Ecto neural progenitor cell (in vitro differentiated cells): ENCODE measurements at places on chromosomes 6 and 20.
A peak's percentile ranks its signal among the peaks of the same experiment; 100 is the strongest.

GRCh38 chr20:12077875-12078274 is 160.2 kb downstream of the BTBD3 start:
- no peak for DNase-seq

DNA sequence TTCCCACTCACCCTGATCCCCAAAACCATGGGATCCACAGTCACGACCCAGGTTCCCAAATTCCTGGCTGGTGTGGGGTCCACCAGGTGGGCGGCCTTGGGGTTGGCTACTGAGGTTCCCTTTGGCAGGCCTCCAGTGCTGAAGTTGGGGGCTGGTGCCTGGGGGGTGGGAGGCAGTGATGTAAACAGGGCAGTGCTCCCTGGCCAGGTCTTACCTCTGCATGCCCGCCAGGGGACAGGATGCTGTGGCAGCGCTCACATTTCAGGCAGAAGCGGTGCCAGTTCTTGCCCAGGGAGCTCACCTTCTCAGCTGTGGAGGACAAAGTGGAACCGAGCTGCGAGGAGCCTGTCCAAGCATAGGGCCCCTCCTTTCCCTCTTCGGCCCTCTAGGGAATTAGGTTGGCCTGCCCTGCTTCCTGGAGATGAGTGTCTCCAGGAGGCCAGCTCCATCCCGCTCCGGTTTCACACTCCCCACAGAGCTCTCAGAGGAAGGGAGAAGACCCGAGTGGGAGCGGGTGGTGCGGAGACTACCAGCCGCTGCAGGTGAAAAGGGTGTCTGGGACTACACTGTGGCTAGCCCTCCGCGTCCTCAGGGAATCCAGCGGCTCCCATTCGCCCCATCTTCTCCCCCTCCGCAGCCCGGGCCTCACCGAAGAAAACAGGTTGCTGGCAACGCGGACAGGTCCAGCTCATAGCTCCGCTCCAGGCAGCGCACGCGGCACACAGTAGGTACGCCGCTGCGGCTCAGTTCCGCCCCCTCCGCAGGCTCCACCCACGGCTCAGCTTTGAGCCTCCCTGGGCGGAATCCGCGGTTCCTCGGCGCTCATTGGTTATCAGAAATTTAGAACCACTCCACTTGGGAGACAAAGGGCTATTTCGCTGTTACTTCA is at the start of gene CRIP3:
Gene CRIP3 (minus strand): TSS at position 726 of the 889 bp plus-strand sequence. CDS start 34 bp downstream, at position 692.
- DNase-seq: peak; percentile 83

- DNase-seq: peak; percentile 22
These were observed 78.5 kb upstream of the EYA2 start for GRCh38 chr20:46816097-46816496.

DNA sequence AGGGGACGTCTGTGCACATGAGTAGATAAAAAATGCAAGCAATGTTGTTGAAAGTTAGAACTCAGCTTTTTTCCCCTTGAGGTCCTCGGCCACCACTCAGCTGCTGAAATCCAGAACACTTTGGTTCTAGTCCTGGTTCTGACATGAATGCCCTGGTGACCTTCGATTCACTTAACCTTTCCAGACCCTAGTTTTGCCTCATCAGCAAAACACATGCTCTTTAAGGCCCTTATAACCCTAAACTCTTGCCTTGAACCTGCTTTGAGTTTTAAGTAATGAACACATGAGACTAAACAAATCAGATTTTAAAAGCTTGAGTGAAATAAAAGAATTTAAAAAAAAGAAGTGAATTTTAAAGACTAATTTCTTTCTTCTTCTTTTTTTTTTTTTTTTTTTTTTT is 33.4 kb downstream of the BMP6 start:
- DNase-seq: no peak

GRCh38 chr20:47455133-47456040 is 46.3 kb upstream of the NCOA3 start:
- DNase-seq: no peak

GRCh38 chr6:51049983-51050877 is 231.6 kb downstream of the TFAP2B start:
- no peak for DNase-seq

GRCh38 chr20:59439243-59439642 is 138.8 kb downstream of the EDN3 start:
- no peak for DNase-seq

GRCh38 chr6:18748314-18748713 is 361.2 kb downstream of the RNF144B start:
- peak; percentile 54 for DNase-seq

- DNase-seq: no peak
These were observed 192.2 kb upstream of the LRFN2 start for GRCh38 chr6:40779409-40779808.

DNA sequence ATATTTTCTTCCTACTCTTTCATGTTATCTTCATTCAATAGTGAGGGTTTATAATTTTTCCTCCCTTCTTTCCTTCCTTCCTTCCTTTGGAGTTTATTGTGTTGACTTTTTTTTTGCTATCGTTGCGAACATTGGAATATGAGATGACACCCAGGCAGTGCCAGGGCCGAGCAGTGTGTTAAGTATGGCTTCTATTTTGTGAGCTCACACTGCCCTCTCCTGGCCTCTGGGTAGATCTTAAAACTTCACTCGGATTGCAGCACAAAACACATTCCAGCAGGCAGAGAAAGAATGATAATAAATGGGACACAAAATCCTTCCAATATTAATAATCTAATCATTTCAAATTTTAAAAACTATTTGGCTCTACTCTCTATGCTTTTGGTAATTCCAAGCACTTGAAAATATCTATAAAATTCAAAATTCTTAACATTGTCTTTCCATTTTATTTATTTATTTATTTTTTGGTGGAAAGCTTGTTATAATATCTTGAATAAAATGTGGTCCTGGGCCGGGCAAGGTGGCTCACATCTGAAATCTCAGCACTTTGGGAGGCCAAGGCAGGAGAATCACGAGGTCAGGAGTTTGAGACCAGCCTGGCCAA is 147.4 kb upstream of the OLIG3 start:
- DNase-seq: peak; percentile 68

DNA sequence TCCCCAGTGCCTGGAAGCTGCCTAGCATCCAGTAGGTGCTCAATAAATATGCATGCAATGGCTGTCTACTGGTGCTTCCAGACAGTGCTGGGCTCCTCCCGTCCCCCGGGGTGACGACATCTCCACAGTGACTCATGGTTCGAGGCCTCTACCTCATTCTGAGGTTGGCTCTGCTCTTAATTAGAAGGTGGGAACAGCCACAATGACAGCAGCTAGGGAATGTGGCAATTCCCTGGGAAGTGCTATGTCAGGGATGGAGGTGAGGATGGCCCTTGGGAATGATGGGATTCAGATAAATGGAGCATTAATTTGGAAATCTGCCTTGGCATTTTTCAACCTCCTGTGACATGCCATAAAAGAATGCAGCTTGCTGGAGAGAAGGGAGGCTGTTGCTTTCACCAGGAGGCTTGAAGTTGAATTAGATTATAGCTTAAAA is 43.5 kb upstream of the NFATC2 start:
- DNase-seq: no peak

DNA sequence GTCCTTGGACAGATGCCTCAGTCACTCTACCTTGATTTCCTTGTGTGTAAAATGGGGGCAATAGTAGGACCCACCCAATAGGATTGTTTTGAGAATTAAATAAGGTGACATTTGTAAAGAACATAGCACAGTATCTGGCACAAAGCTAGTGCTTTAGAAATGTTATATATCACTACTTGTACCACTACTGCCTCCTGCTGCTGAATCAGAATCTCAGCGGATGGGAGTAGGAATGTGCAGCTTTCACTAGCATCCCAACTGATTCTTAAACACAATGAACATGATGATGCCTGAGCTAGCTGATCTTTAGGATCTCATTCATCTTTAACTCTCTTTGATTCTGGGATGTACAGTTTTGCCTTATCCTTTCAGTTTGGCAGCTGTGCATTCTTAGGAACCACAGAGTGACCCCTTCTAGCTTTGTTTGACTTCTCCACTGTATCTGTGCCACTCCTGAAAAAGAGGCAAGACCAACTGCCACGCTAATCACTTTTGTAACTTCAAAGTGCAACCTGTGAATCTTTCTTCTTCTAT is 7.2 kb downstream of the PBOV1 start:
- DNase-seq: no peak

DNA sequence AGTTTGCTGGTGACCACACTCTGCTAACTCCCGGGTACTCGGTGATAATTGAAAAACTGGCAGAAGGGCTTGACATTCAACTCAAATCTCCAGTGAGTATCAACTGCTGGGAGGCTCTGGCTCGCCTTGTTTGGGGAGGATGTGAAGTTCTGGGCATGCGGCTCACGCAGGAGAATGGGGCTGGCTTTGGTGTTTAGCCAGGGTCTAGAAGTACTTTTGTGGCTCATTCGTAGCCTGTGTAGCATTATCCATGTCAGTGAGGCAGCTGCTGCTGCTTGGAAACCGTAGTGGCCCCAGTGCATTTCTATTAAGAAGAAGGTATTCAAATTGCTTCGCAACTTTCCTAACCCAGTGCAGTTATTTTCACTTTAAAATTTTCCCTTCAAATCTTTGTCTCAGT is 52.2 kb downstream of the KDM1B start:
- DNase-seq: no peak

- no peak for DNase-seq
These were observed 1226.8 kb upstream of the CITED2 start for GRCh38 chr6:140601021-140601808.

DNA sequence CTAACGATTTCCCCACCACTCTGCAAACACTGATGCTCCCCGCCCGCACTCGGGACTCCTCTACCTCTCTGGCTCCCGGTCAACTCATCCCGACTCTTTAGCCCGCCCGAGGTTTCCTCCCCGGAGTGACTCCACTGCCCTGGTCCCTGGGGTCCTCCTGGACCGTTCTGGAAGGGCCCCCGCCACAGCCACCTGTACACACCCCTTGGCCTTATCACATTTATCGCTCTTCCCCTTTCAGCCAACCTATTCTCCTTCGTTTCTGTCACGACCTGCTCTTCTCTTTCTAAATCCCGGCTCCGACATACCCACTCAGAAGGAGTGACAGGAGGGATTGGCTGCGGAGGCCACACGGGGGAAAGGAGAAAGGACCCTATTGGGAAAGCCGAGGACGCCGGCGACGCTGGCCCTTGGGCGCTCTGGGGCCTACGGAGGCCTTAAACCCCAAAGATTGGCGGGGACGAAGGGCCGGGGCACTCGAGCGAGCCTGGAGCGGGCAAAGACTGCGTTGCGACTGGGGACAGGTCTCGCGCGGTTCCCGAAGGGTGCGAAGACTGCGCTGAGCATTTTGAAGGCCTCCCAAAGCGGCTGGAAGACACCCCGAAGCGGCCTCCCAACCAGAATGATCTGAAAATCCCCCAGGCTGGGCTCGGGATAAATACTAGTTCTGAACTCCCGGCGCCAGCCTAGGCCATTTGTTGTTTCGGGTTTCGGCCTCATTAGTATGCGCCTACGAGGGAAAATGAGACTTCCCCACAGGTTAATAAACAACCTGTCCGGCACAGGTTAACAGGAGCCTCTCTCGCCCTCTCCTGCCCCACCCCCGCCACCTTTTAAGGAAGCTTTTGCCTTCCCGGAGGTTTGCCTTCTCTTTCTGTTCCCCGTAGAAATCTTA is 9.2 kb downstream of the SIM1 start:
- peak; percentile 66 for DNase-seq

GRCh38 chr6:8831366-8832152 is 396.2 kb upstream of the SLC35B3 start:
- DNase-seq: no peak

DNA sequence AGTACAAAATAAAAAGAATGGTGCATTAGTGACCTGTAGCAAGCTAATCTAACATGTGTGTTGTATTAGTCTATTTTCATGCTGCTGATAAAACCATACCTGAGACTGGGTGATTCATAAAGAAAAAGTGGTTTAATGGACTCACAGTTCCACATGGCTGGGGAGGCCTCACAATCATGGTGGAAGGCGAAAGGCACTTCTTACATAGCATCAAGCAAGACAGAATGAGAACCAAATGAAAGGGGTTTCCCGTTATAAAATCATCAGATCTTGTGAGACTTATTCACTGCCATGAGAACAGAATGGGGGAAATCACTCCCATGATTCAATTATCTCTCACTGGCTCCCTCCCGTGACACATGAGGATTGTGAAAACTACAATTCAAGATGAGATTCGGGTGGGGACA is 45.4 kb upstream of the AIG1 start:
- no peak for DNase-seq

DNA sequence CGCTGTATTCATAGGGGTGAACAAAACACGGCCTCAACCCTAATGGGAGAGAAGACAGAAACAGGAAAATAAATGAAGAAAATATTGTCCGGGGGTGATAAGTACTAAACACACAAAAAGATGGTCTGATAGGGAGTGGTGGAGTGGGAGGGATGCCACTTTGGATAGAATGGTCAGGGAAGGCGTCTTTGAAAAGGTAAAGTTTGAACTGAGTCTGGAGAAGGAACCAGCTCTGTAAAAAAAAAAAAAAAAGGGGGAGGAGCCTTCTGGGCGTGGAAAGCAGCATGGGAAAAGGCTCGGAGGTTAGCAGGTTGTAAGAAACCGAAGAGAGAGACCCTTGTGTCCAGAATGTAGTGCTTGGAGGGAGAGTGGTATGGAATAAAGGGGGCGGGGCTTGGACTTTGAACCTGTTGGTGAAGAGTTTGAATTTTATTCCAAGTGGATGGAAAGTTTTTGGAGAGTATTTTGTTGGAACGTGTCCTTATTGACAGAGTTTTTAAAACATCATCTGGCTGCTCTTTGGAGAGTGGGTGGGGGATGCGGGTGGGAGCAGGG is 1.8 kb downstream of the CHMP4B start:
- DNase-seq: no peak

GRCh38 chr6:130834482-130835251 is 7.5 kb downstream of the SMLR1 start:
- DNase-seq: no peak

- DNase-seq: no peak
These were observed 570.0 kb downstream of the TBC1D32 start for GRCh38 chr6:120764312-120764711.

DNA sequence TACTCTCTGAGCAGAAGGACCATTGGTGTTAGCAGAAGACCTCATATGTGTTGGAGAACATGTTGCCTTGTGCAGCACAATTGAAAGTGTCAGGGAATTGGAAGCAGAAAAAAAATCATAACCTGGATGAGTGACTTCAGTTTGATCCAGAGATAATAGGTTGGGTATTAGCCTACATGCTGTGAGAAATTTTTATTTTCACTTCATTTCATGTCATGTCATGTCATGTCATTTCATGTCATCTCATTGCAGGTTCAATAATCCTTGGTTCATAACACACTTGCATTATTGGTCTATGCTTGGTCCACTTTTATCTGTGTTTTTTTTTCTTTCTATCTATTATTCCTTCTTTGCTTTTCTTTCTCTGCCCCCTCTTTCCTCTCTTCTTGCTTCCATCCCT is 34.3 kb downstream of the AKAP7 start:
- no peak for DNase-seq

DNA sequence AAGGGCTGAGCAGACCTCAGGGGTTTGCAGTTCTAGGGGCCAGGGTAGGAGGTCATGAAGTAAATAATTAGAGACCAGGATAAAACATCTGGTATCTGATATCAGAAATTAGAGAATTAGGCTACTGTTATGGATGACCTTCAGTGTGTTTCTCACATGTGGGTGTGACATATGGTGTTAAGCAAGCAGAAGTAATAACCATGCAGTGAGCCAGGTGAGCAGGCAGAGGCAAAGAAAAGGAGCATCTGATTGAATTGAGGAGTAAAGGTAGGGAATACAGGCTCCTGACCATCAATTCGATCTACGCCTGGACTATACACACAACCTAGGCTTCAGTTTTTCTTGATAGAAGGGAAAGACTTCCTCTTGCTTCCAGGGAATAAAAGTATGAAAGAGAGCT is 34.7 kb upstream of the MAP3K7 start:
- DNase-seq: no peak
